ENCODE measurements at places on chromosomes 2 and 18.

DNA sequence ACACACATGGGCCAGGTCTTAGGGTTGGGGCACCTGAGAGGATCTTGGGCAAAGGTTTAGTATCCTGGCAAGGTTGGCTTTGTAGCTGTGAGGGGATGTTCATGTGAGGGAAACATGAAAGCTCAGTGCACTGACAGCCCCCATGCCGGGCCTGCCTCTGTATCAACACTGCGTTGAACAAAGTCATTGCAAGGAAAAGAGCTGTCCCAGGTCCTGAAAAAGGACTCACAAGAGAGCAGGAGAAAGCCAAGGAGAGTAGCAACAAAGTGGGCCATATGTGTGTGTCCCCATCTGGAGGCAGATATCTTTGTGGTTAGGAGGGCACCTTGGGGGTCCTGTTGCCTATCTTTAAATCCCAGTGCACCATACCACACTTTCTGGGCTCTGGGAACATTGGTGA, 237.8 kb upstream of the THSD7B start:
- DNase-seq: no peak

DNA sequence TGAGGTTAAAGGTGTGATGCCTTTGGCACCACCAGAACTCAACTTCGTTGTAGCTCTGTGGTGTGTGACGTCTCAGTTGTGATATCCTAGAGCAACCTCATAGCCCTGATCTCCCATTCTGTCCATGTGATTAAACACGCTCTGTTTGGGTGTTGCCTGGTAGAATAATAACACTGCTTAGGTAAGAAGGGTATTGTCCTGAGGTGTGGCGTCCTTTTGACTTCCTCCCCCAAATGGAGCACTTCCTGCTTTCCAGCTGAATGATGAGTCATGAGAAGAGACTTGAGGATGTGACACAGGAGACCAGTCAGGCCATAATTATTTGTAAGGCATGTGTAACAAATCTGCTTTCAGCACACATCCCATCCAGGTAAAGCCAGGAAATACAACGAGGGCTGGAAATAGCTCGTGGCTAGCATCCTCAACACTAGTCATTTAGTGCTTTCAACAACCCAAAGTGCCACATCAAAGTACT, 100.7 kb downstream of the RAPGEF4 start:
- DNase-seq: no peak

DNA sequence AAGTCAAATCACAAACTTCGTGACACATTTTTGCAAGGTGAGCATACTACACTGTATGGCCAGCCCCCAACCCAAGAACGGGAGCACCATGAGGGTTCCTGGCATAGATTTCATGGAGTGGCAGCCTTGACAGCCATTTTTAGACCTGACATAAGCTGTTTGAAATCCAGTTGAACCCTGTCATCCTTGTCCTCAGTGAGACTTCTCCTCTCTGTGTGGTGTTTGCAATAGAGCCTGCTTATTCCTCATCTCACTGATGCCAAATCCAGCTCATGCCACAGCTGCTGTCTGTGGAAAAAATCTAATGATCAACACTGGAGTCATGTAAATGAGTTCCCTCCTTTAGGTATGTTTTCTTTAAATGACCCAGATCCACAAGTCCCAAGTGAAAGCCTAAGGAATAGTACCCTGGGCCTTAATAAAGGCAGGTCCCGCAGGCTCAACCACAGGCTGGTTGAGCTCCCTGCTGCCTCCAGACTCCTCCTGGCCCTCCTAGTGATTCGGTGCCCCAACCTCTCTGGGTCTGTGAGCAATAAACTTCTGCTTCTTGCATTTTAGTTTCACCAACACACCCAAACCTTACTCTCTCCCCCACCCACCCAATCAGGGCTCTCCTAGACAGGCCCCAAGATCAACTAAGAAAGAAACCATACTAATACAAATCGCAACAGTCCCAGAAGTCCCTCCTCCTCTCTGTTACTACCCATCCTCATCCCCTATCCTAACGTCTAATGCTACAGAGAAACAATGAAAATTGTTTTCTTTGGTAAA, 8.4 kb upstream of the CREG2 start:
- DNase-seq: no peak

- no peak for DNase-seq
These were observed 323.0 kb downstream of the PTPRM start for GRCh38 chr18:7890075-7890474.

DNA sequence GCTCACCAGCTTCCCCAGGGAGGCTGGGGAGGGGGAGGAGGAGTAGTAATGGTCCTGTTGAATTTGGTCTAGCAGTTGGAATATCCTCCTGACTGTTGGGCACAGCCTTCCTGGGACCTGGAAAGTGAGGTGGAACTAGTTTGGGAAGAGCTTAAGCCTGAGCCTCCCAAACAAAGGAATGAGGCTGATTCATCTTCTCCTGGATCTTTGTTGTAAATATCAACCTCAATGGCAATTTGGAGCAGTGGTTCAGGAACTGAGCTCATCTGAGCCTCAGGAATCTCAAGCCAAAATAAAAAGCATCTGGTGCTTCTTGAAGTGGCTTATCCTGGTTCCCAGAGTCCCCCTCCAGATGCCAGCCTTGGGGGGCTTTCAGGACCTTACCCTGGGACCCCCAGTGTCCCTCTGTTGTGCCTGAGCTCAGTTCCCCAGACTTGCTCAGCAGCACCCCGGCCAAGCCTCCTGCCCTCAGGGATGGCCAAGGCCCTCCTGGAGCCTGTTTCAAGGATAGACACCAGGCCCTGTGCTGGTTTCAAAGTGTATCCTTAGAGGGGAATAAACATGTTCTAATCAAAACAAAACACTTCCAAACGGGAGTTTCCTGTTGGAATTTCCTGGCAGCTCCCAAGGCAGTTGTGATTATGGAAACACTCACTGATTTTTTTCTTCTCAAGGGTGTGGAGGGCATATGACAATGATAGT, 112.6 kb downstream of the DDX1 start:
- no peak for DNase-seq

DNA sequence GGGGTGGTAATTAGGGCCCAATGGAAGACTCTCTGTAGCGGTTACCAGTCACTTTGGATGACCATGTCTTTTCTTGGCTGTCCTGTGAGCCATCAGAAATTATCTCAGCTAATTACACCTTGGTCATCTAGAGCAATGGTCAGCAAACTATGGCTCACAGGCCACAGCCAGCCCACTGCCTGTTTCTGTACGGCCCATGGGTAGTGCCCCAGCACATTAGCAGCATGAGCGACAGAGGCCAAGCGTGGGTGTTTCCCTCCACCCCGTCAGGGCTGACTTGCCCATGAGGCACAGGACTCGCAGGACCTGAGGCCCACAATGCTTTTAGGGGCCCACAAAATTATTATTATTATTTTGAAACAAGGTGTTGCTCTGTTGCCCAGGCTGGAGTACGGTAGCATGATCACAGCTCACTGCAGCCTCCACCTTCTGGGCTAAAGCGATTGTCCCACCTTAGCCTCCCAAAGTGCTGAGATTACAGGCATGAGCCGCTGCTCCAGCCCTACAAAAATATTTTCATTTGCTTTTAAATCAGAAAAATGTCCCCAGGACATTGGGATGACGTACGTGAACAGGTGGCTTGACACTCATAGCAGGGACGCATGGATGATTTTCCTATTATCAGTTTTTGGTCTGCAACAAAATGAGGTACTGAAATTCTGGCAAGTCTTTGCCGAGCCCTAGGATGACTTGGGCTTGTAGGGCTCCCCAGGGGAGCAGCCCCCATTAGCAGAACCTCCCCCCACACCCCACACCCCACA, 29.3 kb upstream of the CEP68 start:
- DNase-seq: no peak

- DNase-seq: peak; percentile 9
These were observed 96.5 kb downstream of the SEPTIN10 start for GRCh38 chr2:109517118-109517889.

GRCh38 chr2:112881217-112881985, 29.6 kb upstream of the IL37 start:
- DNase-seq: no peak

DNA sequence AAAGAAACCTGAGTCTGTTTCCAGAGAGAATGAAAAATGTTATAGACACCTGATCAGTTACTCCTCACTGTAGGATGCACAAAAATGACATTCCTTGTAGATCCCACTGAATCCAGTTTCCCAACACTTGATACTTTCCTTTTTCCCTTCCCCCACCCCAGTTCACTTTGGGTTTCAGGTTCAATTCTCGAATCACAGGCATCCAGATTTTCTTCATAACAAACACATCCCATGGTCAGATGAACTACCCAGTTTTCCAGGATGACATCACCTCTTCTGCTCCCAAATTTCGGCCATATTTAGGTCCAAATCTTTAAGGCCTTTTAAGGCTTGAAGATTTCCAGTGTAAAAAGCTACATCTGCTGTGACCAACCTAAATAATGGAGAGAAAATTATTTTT, 51.5 kb downstream of the UGP2 start:
- no peak for DNase-seq

- no peak for DNase-seq
These were observed 50.1 kb downstream of the CIB4 start for GRCh38 chr2:26590980-26591618.

GRCh38 chr2:100289020-100289419, 33.3 kb downstream of the LONRF2 start:
- no peak for DNase-seq

DNA sequence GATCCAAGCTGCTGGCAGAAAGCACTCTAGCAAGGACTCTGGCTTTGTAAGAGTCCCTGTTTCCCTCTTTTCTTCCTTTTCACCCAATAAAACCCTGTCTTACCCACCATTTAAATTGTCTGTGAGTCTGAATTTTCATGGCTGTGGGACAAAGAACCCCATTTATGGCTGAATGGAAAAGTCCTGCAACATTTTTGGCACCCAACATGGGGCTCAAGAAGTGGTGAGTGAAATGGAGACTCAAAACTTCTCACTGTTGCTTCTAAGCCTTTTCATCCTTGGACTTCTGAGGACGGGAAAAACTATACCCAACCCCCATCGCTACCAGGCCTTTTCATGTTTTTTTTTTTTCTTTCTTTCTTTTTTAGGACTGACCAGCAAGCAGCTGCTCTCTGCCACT, 329.5 kb upstream of the CWC22 start:
- DNase-seq: no peak

Measured in NCI-H345 (cell line).